ENCODE measurements at places on chromosomes 7 and 10.
A peak's percentile ranks its signal among the peaks of the same experiment; 100 is the strongest.

- no peak for DNase-seq
These were observed 15.1 kb upstream of the DENND2A start for GRCh38 chr7:140655511-140656408.

DNA sequence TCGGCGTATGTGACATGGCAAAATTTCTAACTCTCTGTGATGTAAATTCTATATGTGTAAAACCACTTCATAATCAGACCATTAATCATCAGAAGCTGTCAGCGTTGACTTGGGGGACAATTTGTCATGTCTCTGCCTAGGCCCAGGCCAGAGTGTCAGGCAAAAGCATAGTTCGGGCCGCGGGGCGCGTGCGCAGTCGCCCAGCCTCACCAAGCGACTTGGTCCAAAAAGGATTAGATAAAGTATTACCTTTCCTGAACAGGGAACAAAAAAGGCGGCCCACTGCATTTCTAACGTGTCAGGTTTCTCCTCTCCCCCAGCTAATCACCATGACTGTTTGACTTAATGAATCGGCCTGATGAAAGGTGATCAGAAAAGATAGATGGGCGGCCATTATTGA is 114.2 kb downstream of the EBF3 start:
- no peak for DNase-seq

GRCh38 chr7:45976485-45976856 is 55.4 kb upstream of the IGFBP3 start:
- no peak for DNase-seq

DNA sequence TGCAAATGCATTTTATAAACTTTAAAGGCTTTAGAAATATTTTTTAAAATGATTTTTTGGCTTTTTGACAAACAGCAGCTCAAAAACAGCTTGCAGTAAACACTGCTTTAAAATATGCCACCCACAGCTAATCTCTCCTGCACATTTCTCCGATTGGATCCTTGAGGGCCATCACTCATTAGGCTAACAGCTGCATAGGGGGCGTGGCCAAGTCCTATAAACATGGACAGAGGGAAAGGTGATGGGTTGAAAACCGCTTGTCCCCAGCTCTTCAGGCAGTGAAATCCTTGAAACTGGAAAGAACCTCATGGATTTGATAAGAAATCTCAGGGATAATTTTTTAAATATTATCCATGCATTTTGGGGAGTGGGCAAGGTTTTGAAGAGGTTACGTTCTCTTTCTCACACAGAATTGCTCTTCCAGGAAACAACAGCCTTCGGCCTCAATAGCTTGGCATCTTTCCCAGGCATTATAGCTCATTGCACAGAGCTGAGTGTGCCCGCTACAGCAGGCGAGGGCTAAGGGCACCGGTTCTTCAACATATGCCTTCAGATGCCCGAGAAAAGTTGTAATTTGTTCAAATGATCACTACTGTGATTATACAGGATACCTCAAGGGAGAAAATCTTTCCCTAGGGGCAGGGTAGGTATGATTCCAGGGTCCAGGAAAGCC is 1.7 kb downstream of the PLEKHS1 start:
- DNase-seq = no peak

GRCh38 chr7:79227044-79227443 is 226.4 kb downstream of the MAGI2 start:
- DNase-seq = no peak

- DNase-seq = peak; percentile 33
These were observed 165.6 kb downstream of the TPK1 start for GRCh38 chr7:144670218-144670617.

DNA sequence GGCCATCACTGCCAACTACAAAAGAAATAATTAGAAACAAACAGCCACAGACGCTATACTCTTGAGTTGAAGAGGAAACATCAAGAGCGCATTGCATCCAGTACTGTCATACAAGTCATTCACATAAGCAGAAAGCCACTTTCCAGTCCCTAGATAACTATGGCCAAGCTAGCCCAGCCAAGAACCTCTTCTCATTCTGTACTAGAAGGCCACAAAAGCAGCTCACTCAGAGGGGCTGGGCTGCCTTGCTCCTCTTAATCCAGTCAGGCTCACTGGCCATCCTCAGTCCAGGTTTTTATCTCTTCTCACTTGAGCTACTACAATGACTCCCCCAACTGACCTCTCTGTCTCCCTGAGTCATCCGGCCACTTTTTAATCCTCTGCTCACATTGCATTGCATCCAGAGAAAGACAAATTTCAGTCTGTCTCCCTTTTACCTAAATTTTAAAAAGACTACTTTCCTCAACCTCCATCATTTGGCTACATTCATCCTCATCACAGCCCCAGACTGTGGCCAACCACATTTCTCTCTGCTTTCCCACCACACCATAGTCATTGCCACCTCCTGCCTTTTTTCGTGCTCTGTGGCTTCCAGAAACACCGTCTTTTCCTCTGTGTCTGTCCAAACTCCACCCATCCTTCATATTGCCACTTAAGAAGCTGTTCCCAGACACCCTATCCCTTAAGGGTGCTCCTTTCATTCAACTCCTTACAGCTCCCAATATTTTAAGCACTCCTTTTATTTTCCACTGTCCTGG is 25.0 kb downstream of the PPP1R3C start:
- DNase-seq = no peak

- no peak for DNase-seq
These were observed 2.8 kb upstream of the EZH2 start for GRCh38 chr7:148886844-148887243.

GRCh38 chr7:158043551-158044481 is 543.8 kb downstream of the PTPRN2 start:
- no peak for DNase-seq

- DNase-seq = no peak
These were observed 252.8 kb downstream of the DPP6 start for GRCh38 chr7:154304740-154305700.

DNA sequence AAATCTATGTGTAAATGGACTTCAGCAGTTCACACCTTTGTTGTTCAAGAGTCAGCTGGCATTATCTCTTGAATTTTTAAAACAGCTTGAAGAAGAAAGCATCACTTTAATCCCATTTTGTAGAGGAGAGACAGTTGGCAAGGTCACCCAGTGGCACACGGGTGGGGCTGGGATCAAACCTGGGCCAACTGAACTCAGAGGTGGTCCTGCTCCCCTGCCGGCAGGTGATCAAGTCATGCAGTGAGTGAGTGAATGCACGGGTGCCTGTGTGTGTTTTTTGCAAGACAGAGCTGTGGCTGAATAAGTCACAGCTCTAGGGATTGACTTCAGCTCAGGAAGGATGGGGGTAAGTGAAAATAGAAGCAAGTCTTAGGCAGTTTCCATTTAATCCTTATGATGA is 9.5 kb downstream of the GHRHR start:
- no peak for DNase-seq

DNA sequence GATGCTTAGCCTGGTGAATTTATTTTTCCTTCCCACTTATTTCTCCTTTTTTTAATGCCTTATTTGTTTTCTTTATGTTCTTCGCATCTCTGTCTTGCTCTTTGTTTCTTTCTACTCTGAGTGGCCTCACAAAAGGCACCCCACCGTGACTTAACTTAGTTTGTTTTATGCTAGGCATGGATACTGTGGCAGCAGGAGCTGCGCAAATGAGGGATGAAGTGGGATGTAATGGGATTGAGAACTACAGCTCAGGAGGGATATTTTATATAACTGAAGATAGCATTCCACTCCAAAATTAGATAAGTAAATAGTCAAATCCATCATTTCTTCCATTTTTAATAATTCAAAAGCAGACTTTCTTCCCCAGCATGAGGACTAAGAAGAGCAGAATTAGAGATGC is 1.7 kb upstream of the CACNA2D1 start:
- DNase-seq = no peak

DNA sequence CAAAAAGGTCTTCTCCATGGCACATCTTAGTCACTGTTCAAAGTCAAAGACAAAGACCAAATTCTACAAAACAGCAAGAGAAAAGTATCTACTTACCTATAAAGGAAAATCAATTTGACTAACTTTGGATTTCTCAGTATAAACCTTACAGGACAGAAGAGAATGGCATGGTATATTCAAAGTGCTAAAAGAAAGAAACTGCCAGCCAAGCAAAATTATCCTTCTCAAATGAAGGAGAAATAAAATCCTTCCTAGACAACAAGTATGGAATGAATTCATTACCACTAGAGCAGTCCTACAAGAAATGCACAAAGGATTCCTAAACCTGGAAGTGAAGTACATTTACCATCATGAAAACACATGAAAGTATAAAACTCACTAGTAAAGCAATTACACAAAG is 235.5 kb downstream of the STK31 start:
- no peak for DNase-seq

- no peak for DNase-seq
These were observed 3.9 kb upstream of the NOLC1 start for GRCh38 chr10:102148275-102148674.

DNA sequence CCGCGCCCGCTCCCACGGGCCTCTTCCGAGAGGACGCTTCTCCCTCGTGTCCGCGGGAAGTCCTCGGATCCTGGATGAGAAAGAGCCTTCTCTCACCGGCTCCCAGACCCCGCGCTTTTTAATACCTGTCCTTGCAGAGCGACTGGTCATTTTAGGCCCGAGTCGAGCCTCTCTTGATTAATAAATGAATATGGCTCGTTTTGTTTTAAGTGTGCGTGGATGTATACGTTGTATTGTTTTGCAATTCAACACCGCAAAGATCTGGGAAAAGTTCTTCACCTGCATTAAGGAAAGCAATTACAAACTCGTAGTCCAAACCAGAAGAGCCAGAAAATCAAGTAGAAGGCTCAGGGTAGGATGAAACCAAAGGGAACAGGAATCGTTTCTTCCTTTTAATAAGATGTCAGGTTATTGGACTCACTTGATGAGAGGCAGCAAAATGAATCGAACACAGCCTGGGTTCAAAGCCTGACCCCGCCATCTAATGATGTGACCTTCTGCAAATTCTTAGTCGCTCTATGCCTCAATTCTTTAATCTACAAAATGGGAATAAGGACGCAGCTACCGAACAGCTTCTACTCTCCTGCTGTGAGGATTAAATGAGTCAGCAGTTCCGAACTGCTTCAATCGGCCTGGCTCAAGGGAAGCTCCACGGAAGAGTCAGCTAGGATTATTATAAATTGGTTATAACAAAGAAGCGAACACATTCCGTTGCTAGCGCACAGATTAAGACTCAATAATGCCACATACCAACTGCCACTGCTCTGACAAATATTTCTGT is 277.8 kb upstream of the NEBL start:
- no peak for DNase-seq

DNA sequence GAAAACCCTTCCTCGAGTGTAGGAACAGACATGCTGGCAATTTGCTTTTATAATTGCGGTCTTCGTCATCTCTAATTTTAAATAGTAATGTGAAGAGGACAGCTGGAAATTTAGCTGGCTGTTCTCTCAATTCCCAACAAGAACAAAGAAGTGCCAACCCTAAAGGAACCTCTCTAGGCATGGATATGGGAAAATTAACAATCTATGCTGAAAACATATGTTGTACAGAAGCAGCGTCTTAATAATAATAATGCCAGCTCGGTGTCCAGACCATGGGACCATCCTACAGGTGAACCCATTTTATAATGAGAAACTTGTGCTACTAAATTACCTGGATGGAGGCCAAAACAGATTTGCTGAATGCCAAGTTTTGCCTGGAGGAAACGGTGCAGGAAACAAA is 641.4 kb upstream of the MGMT start:
- no peak for DNase-seq

DNA sequence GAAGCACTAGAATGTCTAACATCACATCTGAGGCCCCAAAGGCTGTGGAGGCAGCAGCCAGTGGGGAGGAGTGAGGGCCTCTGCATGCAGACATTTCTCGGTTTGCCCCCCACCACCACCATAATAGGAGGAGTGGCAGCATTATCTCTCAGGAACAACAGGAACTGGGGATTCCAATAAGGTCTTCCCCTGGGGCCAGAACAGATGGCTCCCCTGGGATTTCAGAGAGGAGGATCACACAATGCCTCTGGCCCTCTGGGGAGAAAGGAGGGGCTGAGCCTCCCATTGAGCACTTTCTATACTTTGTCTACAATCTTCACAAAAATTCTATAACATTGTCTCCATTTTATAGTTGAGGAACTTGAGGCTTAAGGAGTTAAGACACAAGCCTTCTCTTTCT is 61.1 kb downstream of the GRID1 start:
- no peak for DNase-seq

DNA sequence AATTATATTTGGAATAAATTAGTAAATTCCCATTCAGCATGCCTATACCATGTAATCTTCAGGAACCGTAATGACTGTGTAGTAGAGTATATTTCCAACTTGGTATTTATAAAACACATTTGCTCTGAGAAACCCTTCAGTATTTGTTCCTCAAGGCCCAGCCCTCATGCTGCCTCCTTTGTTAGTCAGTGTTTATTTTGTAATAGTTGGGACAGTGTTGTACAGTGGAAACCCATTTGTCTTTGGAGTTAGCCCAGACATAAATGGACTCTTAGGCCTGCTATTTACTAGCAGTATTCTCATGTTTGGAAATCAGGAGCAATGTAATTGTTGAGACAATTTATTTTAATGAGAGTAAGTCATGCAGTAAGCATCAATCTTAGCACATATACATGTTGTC is 686.9 kb downstream of the AUTS2 start:
- no peak for DNase-seq

- DNase-seq = no peak
These were observed 664 bp upstream of the C10orf88 start for GRCh38 chr10:122954731-122955050.

- no peak for DNase-seq
These were observed 33.8 kb upstream of the COMTD1 start for GRCh38 chr10:75269605-75270004.

- no peak for DNase-seq
These were observed 9.4 kb downstream of the GPR22 start for GRCh38 chr7:107479303-107479702.

DNA sequence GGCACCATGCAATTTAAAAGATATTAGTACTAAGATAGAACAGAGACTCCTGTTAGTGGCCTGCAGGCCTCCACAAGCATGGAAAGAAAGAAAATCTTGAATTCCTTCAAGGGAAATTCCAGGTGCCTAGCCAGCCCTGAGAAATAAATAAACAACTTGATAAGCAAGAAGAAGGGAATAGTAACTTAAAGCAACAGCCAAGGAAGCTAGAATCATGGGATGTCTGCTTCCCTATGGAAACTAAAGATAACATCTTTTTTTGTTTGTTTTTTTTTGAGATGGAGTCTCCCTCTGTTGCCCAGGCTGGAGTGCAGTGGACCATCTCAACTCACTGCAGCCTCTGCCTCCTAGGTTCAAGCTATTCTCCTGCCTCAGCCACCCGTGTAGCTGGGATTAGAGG is 128.6 kb downstream of the SKIDA1 start:
- no peak for DNase-seq

DNA sequence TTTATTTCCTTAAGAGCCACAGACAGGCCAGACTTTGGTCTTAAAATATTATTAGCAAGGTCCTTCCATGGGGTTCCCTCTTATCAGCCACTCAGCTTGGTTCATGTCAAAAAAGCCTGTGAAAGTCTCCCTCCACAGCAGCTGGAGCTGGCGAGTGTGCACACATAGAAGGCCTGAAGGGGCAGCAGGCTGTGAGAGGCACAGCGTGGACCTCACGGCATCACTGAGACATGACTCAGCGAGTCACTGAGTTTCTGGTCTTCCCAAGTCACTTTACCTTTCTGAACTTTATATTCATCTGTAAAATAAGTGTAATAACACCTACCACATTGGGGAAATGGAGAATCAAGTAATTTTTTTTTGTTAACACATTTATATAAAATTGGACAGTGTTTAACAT is 8.7 kb downstream of the TAF3 start:
- DNase-seq = peak; percentile 40

GRCh38 chr7:41696323-41696916 is 6.5 kb downstream of the INHBA start:
- peak; percentile 85 for DNase-seq

- no peak for DNase-seq
These were observed 142.1 kb upstream of the WNT16 start for GRCh38 chr7:121186746-121187145.

All from mammary epithelial cell (primary cell).